ENCODE measurements at places on chromosomes 12 and 14.

- no peak for DNase-seq
These were observed 436.2 kb downstream of the RAD51B start for GRCh38 chr14:68255693-68256178.

DNA sequence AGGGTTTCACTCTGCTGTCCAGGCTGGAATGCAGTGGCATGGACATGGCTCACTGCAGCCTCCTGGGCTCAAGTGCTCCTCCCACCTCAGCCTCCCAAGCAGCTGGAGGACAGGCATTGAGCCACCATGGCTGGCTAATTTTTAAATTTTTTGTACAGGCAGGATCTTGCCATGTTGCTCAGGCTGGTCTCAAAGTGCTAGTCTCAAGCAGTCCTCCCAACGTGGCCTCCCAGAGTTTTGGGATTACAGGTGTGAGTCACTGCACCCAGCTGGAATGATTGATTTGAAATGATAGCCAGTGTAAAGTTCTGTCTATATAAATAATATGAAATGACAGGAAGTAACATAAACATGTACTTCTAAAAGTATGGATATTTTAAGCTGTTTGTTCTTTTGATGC, 172.7 kb downstream of the FUT8 start:
- no peak for DNase-seq

- no peak for DNase-seq
These were observed 25.3 kb downstream of the RHOJ start for GRCh38 chr14:63229330-63230059.

- DNase-seq: no peak
These were observed 55.2 kb downstream of the PDE3A start for GRCh38 chr12:20423557-20423956.

GRCh38 chr12:42735861-42736361, 146.4 kb upstream of the PRICKLE1 start:
- no peak for DNase-seq

DNA sequence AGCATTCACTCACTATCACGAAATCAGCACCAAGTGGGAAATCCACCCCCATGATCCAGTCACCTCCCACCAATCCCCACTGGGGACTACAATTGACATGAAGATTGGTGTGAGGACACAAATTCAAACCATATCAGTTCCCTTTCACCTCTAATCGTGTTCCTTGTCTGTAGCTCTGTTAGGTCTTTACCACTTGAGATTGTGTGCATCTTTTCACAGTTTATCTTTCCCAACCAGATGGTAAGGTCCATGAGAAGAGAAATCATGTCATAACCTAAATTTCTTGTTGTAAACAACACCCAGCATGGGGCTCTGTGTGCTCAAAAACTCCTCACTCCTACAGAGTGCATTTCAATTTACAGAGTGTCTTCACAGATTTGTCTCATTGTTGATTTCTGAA, 27.1 kb upstream of the PCED1B start:
- DNase-seq: no peak

- peak; percentile 17 for DNase-seq
These were observed 106.3 kb downstream of the PTCSC3 start for GRCh38 chr14:36070031-36070719.

DNA sequence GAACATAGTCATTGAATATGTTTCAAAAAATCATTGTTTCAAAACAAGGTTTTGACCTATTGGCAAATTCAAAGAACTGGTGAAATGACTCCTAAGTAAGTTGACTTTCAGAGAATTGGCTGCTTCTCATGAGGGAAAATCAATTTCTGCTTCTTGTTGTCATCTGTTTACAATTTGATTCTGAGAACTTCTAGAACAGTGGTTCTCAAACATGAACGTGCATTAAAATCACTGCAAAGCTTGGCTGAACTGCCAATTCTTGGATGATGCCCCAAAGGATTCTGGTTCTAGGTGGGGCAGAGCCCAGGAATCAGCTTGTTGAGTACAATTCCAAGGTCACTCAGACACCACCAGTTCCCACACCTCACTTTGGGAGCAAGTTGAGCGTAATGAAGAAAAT, 83.9 kb downstream of the ZFP36L1 start:
- DNase-seq: no peak

GRCh38 chr14:54737132-54737711, 165.4 kb downstream of the GCH1 start:
- no peak for DNase-seq

DNA sequence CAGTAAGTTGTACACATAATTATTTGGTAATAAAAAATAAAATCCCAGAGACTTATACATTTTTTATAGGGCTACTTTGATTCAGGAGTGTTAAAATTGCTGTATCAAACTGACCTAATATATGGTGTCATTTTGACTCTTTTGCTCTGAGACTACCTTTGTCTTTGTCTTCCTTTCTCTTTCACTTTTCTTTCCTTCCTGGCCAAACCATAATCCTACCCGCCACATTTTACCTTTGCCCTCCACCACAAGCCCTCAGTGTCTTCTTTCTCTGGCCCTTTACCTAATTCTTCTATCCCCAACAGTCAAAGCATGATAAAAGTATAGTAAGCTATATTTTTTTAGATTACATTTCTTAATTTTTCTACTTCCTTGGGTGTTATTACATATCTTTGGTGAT, 62.0 kb downstream of the CAND1 start:
- DNase-seq: no peak

GRCh38 chr14:28577187-28577586, 189.4 kb upstream of the FOXG1 start:
- no peak for DNase-seq

GRCh38 chr14:88990856-88991255, 166.4 kb downstream of the TTC8 start:
- DNase-seq: no peak

- no peak for DNase-seq
These were observed 1110.6 kb downstream of the SLC6A15 start for GRCh38 chr12:83801972-83802371.

GRCh38 chr14:99731547-99732435, 47.7 kb downstream of the CYP46A1 start:
- no peak for DNase-seq

- no peak for DNase-seq
These were observed at the start of gene PLBD1 for GRCh38 chr12:14567351-14568162. Gene PLBD1 (minus strand): TSS chr12:14567883. CDS start chr12:14567696, 187 bp downstream.

DNA sequence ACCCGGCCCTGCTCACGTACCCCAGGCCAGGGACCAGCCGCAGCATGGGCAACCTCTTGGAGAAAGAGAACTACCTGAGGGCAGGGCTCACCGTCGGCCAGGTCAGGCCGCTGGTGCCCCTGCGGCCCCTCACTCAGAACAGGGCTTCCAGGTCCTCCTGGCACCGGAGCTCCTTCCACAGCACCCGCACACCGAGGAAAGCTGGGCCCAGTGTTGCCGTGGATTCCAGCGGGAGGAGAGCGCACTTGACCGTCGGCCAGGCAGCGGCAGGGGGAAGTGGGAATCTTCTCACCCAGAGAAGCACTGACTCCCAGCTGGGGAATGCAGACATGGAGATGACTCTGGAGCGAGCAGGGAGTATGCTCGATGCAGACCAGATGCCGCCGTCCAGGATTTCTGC, 7.9 kb upstream of the VAMP1 start:
- no peak for DNase-seq

DNA sequence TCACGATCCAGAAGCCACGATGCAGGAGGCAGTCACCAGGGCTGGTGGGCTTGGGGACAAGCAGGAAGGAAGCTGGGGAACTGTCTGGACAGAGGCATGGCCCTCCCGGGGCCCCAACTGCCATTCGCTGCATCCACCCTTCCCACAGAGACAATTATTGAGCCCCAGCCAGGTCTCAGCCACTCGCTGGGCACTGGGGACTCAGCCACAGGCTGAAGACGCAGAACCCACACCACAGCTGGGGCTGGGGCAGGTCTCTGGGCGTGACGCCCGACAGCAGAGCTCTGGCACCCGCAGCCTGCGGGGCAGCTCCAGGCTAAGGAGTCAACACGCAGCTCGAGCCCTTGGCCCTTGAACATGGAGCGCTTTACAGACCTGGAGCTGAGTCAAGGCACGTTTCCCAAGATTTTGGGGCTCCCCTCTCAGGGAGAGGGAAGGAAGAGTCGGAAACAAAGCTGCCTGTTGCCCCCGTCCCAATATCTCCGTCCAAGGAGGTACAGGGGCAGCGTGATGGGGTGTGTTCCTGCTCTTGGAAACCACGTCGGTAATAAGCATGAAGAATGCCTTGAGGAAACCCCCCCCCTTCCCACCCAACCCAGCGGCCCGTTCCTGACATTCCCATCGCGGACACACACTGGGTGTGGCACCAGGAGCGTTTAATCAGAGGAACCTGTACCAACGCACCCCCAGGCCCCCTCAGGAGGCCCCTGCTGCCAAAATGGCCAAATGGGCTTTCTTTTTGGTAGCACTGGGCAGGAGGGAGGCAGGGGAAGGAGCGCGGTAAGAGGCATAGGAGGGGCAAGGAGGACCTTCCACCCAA, 6.7 kb downstream of the RIMBP2 start:
- DNase-seq: no peak

GRCh38 chr14:65071544-65071943, 30.8 kb downstream of the MAX start:
- no peak for DNase-seq

- no peak for DNase-seq
These were observed 54.3 kb upstream of the LRTM2 start for GRCh38 chr12:1766110-1766509.
